ENCODE measurements at places on chromosomes 12 and 14. TPM values are rescaled to one million over a fixed set of nuclear protein-coding genes. Genes with fewer than 3 reads are reported as not detected.

- DNase-seq = no peak
Observed at GRCh38 chr12:104505095-104505818, 48.5 kb downstream of the CHST11 start.

GRCh38 chr12:91276509-91276908 is 93.9 kb upstream of the DCN start:
- no peak for DNase-seq

DNA sequence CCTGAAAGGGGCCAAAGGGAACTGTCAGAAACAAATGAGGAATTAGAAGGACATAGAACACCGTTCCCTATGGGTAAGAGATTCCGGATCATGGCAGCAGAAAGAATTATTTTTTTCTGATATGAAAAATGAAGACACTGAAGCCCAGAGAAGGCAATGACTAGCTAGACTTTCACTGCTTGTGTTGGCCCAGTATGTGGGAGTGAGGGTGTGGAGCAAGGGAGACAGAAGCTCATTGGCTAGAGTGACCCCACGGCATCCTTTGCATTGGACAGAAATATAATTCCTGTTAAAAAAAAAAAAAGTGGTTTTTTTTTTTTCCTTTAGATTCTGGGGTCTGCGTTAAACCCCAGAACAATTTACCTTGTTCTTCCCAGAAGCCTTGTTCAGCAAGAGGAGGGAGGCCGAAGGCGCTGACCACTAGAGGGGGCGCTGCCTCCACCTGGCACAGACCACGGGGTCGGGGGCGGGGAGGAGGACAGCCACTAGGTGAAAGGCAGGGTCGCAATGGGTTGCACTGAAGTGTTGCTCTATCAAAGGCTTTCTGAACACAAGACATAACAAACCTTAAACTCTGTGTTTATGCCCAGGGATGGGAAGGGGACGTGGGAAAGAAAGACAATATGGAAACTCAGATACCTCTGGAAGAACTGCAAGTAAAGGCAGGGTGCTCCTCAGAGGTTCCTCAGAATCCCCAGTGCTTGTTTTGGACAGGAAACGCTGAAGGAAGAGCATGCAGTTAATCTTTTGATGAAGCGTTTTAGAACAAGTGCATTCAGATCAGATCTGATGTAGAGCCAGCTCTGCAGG is 156.8 kb downstream of the KCNA5 start:
- DNase-seq = peak; percentile 93

GRCh38 chr12:63928305-63928704 is 83.8 kb downstream of the SRGAP1 start:
- DNase-seq = no peak

- no peak for DNase-seq
Observed at GRCh38 chr12:104166465-104166864, 28.5 kb upstream of the NFYB start.

GRCh38 chr14:79080040-79080439 is 909.9 kb downstream of the NRXN3 start:
- no peak for DNase-seq

GRCh38 chr14:42480255-42480654 is 873.6 kb downstream of the LRFN5 start:
- no peak for DNase-seq

DNA sequence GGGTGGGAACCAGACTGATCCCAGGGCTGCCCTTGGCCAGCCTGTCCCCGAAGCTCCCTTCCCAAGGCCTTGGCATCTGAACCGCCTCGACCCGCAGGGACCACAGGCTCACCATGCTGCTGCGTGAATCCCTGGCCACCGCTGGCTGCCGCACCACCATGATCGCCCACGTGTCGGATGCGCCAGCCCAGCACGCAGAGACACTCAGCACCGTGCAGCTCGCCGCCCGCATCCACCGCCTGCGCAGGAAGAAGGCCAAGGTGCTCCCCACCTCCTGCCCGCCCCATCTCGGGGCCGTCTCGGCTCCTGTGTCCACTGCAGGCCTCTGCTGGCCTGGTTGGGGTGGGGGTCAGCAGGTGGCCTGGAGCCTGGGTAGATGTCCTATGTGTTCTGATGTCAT is 35.7 kb downstream of the KIF26A start:
- no peak for DNase-seq

- DNase-seq = no peak
Observed at GRCh38 chr14:90677484-90678050, 138.7 kb downstream of the TTC7B start.

GRCh38 chr12:105235281-105235731 is 668 bp downstream of the APPL2 start:
- no peak for DNase-seq

DNA sequence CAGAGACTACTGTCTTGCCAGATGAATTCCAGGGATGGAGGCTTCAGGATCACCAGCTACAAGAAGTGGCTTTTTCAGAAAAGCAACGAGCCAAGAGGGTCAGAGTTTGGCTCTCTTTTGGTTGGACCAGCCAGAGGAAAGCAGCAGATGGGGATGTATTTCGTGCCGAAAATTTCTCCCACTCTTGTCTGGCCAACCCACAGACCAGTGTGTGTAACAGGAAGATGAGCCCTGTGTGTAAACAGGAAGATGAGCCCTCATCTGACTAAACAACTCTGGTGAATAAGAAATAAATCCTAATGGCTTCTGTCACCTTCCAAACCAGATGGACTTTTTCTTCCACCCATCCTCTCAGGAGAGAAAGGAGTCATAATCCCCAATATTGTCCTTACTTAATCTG is 13.1 kb downstream of the GPR68 start:
- DNase-seq = no peak

DNA sequence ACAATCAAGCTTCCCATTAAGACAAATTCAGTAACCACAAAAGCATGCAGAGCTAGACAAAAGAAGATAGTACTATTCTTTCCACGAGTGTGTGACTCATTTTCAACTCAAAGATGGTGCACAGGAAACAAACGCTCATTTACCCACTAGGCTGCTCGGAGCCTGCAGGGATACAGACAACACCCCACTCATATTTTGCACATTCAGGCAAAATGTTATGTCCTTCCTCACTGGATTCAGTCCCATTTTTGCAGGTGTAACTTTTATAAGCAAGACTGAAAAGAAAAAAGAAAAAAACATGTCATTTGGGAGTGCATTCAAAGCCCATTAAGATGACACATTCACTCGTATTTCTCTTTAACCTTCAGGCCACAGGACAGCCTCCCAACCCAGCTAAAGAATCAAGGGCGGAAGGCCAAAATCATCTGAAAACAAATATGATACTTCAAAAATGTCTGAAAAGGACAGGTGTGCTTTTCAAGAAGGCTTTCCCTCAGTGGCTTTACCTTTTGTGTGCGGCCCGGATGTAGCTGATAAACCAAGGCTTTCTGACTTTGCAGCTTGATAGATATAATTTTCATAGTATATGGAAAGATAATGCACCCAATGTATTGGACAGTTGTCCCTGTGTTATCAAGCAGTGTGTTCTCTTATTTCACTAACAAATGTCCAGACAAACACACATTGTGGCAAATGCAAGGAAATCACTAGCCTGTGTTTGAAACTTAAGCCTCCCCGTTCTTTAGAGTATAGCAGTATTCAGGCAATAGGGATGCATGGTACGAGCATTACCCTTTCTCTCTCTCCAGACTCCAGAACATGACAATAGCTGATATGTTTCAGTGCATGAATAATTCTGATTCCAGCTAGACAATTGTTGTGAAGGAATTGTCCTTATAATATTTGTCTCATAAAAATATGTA is 147.8 kb upstream of the KRR1 start:
- no peak for DNase-seq

GRCh38 chr14:87494010-87494409 is 499.0 kb downstream of the GALC start:
- no peak for DNase-seq

GRCh38 chr14:52327374-52328226 is 13.5 kb downstream of the PTGER2 start:
- no peak for DNase-seq

GRCh38 chr12:19794116-19794515 is 354.8 kb downstream of the AEBP2 start:
- no peak for DNase-seq

DNA sequence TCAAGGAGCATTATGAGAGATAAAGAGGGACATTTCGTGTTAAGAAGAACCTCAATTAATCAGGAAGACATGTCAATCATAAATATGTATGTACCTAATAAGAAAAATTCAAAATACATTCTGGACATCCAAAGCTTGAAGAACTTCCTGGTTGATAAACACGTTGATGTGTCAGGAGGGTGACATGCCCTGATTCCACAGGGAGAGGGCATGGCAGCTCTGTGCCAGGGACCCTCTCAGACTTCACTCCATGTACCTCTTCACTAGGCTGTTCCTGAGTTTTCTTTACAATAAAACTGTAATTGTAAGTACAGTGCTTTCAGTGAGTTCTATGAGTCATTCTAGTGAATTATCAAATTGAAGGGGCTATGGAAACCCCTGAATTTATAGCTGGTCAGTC is 163.5 kb downstream of the CFAP54 start:
- no peak for DNase-seq

GRCh38 chr12:55499810-55500252 is 7.7 kb downstream of the OR6C68 start:
- no peak for DNase-seq

DNA sequence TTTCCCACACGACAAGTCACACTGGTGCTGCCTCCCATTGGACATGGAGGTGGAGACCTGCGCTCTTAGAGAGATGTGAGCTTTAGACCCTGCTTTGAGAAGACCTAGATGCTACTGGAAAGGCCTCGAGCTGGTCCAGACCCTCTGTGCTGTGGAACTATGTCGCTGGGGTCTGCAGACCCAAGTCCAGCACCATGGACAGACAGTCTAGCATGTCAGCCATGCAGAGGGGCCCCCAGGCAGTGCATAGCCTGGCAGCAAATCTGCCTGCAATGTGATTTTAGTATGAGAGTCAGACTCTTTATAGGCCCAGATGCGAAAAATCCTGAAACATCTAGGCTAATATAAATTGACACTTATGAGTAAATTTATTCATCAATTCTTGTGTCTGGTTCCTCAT is 141.5 kb downstream of the NTF3 start:
- no peak for DNase-seq

- peak; percentile 11 for DNase-seq
Observed at GRCh38 chr12:132359971-132360370, 30.6 kb upstream of the GALNT9 start.

DNA sequence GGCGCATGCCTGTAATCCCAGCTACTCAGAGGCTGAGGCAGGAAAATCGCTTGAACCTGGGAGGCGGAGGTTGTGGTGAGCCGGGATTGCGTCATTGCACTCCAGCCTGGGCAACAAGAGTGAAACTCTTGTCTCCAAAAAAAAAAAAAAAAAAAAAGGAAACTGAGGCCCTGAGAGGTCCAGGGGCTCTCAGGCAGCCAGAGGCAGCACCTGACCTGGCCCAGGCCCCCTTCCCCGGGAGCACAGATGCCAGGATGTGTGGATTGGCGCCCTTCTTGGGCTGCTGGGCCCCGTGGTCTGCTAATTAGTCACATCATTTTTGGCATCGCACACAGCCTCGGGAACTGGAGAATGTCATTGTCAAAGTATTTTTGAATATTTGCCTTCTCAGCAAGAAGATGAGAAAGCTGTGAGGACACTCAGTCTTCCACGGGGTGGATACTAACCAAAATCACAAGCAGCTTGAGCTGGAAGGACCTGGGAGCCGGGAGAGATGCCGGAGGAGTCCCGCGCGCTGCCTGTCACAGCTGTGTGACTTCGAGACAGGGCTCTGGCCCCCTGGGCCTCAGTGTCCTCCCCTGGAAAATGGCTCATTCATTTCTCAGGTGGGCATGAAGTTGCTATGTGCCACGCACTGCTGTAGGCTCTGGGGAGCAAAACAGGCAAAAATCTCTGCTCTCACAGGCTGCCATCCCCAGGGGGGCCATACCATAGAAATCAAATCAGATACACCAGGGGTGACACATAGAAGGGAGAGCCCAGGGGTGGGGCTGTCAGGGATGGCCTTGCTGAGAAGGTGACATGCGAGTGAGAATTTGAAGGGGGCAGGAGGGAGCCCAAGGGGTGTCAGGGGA is 12.5 kb upstream of the RCOR1 start:
- DNase-seq = no peak

- DNase-seq = no peak
Observed at GRCh38 chr12:9391815-9392214, 183.6 kb upstream of the PZP start.

DNA sequence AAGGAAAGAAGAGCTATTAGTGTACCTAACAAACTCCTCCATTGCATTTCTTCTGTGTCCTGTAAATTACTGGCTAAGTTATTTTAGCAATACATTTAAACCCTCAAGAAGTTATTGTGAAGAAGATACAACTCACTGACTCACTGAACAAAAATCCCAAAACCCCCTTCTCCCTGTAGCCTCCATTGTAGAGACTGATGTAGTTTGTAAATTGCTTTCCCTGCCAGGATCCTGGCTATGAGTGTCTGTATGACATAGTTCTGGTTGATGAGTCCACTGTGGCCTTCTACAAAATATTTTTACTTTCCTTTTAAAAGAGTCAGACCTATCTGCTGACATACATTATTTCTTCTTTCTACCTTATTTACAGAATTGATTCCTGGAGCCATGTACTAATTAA is 155.6 kb downstream of the SLC6A15 start:
- DNase-seq = no peak

- no peak for DNase-seq
Observed at GRCh38 chr14:68663385-68664076, 129.3 kb downstream of the ZFP36L1 start.

DNA sequence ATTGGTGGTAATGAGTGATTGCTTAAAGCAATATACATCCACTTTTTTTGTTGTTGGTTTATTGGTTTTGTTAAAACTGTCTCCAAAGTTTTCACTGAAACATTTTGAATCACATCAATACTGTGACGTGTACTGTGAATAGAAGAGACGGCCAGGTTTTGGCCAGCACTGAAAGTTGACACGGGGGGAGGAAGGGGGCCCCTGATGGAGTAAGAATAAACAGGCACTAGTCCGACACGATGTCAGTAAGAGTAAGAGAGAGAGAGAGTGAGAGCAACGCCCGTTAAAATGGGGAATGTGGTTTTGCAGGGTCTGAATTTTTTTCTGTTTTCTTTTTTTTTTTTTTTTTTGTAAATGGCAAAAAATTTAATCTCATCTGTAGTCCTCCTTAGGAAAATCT is 14.7 kb downstream of the PEBP1 start:
- DNase-seq = no peak

- DNase-seq = no peak
Observed at GRCh38 chr12:107732365-107732764, 28.6 kb downstream of the PRDM4 start.

GRCh38 chr14:71579331-71579730 is 352.9 kb upstream of the RGS6 start:
- no peak for DNase-seq

Gene EML5
- total RNA-seq = 2.1 TPM

Gene TEAD4
- total RNA-seq = 3.8 TPM

Gene MAX
- 83.5 TPM for total RNA-seq

Gene PIANP
- total RNA-seq = 48.8 TPM

Gene PWP1
- total RNA-seq = 42.2 TPM

Gene HAL
- not detected for total RNA-seq

Gene GRIN2B
- total RNA-seq = 0.02 TPM

Gene PCED1B
- total RNA-seq = 0.27 TPM

Gene NOP9
- 29.2 TPM for total RNA-seq

Gene SLC7A7
- total RNA-seq = 1.7 TPM

Gene PLEKHD1
- 1.3 TPM for total RNA-seq

Gene NGB
- total RNA-seq = 0.22 TPM

Gene STXBP6
- total RNA-seq = 0.49 TPM

Gene INHBE
- total RNA-seq = 18.0 TPM
